Renal cortex interstitium (tissue), 15 donors: ENCODE measurements at places on chromosomes 6 and 20. TPM values are rescaled to one million over a fixed set of nuclear protein-coding genes. Genes with fewer than 3 reads are reported as not detected.
A peak's percentile ranks its signal among the peaks of the same experiment; 100 is the strongest.

Gene SCAF8
- 65.8 TPM for polyA plus RNA-seq

- peak; percentile 71 for DNase-seq
Measured at GRCh38 chr6:44078827-44079671, 48.2 kb downstream of the MRPL14 start.

GRCh38 chr6:99789767-99790166, 183.1 kb downstream of the PRDM13 start:
- DNase-seq, result no peak

DNA sequence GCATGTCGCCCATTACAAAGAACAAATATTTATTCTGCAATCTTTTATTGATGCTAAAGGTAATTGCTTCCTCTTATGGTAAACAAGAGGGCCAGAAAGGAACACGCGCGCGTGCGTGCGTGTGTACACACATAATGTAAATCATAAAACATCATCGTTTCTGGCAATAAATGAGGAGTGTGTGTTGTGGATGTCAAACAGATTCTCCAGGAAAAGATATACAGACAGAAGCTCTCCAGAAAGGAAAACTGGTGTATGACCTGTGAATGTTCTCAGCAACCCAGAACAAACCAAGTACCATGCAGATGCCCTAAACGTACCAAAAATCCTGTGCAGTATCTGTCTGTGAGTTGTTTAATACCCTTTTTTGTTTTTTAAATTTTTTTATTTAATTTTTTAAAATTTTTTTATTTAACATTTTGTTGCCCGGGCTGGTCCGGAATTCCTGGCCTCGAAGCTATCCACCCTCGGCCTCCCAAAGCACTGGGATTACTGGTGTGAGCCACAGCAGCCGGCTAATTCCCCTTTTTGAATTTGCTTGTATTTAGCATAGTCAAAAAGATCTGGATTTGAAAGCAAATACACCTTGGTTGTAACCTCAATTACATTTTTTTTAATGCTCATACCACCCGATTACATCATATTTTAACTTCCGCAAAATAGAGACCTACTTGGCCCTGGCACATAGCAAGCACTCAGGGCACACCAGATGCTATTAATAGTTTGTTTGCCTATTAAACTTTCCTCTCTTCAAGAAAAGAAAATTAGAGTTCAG, 909 bp upstream of the NUDT3 start:
- no peak for DNase-seq

- peak; percentile 61 for DNase-seq
Measured at GRCh38 chr6:121436960-121437850, 1.8 kb downstream of the GJA1 start.

GRCh38 chr20:50373674-50374286, 136.4 kb upstream of the PTPN1 start:
- DNase-seq, result no peak

DNA sequence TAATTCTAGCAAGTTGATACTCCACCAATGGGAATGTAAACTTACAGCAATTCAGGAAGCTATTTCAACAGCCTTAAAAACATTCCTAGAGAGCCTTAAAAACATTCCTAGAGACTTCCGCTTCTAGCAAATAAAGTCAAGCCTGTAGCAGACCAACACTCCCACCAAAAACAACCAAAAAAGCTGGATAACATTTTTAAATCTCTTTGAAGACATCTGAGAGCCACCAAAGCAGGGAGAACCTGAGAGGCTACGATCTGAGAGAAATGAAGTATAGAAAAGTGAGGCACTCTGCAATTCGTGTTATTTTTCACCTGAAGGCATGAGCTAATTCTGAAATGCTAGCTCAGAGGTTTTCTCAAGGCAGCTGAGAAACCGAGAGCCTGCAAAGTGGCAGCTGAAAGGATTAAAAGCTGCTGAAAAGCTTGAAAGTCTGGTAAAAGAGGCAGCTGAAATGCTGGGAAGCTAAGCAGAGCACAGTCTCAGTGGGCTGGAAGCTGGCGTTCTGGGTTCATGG, 20.9 kb downstream of the GPR63 start:
- DNase-seq, result no peak
